ENCODE measurements at places on chromosomes 16 and 17. TPM values are rescaled to one million over a fixed set of nuclear protein-coding genes. Genes with fewer than 3 reads are reported as not detected.

DNA sequence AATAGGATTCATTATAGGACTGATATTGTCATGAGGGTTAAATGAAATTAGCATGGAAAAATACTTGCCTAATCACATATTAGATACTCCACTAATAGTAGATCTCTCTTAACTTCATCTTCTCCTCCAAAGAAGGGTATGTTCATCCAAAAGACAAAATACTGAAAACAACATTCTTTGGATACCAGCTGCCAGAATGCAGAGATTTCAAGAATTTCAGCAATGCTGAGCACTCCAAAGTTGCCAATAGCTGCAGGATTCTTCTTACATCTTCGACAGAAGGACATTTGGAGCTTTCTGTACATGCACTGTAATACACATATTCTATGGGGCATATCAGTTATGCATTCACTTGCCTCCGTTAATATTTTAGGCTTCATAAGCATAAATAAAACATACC is 436.5 kb downstream of the HAPSTR1 start:
- H3K4me1 ChIP-seq, result no peaks in the 10 kb centered on the region
- DNase-seq, result no peak
- H3K27me3 ChIP-seq, result no peaks in the 10 kb centered on the region
- H3K36me3 ChIP-seq, result no peaks in the 10 kb centered on the region
- H3K4me3 ChIP-seq, result no peak overlapping the region

Gene RAB11FIP4
- 3.7 TPM for total RNA-seq

Gene CD300LF
- 0.29 TPM for total RNA-seq

DNA sequence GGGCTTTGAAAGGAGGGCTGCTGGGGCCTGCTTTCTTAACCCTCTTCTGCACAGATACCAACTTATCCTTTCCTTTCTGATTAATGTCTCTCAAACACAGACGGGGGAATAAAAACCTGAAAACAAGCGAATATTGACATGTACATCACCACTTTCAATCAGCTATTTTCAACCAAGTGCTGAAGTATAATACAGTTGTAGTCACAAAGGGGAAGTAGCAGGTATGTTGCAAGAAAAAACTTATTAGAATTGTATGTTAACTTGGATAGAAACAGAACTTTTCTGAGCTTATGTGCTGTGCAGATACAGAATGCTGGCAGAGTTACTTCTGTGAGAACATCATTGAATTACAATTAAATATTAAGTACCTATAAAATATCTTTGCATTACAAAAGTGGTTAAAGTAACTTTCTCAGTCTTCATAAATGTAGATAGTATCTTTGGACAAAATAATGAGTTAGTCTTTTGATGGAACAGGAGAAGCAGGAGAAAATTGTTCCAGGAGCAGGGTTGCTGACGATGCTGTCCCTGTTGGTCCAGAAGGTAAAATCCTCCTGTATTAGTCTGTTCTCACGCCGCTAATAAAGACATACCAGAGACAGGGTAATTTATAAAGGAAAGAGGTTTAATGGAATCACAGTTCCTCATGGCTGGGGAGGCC is 59.5 kb downstream of the RPTOR start:
- no peaks in the 10 kb centered on the region for H3K27me3 ChIP-seq
- no peaks in the 10 kb centered on the region for H3K36me3 ChIP-seq
- peaks cover 6% of the 10 kb centered on the region for H3K4me1 ChIP-seq
- no peak overlapping the region for H3K27ac ChIP-seq

DNA sequence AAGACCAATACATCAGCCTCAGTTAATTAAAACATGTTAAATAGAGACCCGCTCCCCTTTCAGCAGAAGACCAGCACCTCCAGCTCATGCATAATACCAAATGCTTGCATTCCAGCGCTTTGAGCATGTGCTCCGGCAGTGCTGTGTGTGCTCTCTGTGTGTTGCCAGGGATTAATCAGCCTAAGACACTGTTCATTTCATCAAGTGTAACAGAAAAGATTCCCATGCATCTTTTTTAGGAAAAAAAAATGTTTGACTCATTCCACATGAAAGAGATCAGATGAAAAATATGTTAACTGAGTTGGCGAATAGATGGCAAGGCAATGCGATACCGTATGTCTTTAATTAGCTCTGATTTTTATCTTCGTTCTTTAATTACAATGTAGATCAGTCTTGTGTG is 187.6 kb downstream of the RPTOR start:
- H3K36me3 ChIP-seq, result no peaks in the 10 kb centered on the region
- no peaks in the 10 kb centered on the region for H3K27me3 ChIP-seq
- no peak overlapping the region for H3K27ac ChIP-seq
- no peak for DNase-seq
- H3K4me1 ChIP-seq, result no peaks in the 10 kb centered on the region
- no peak overlapping the region for H3K4me3 ChIP-seq

Data from heart left ventricle (tissue), 16 donors.